Heart right ventricle (tissue), 16 donors: ENCODE measurements at places on chromosomes 2 and 18. TPM values are rescaled to one million over a fixed set of nuclear protein-coding genes. Genes with fewer than 3 reads are reported as not detected.

Gene PCARE
- 0.36 TPM for total RNA-seq

Gene HOXD1
- not detected for total RNA-seq

Gene DUSP19
- 11.7 TPM for total RNA-seq

Gene TXNDC2
- total RNA-seq, result not detected

Gene TMEFF2
- total RNA-seq, result not detected

Gene SCN1A
- total RNA-seq, result 0.75 TPM

Gene SERPINB11
- not detected for total RNA-seq

Gene CYS1
- 2.9 TPM for total RNA-seq

Gene TMEM37
- total RNA-seq, result 1.8 TPM

Gene C2orf78
- total RNA-seq, result not detected

Gene TTC32
- 6.8 TPM for total RNA-seq

Gene PRSS56
- total RNA-seq, result 0.35 TPM

Gene SRSF7
- 45.6 TPM for total RNA-seq

Gene SH3BP4
- 14.2 TPM for total RNA-seq

Gene NAT8
- not detected for total RNA-seq

Gene HDAC4
- 29.9 TPM for total RNA-seq

Gene MDH1B
- 0.97 TPM for total RNA-seq

Gene DNMT3A
- 14.8 TPM for total RNA-seq

Gene MROH2A
- not detected for total RNA-seq

Gene LRP2
- not detected for total RNA-seq

Gene DCDC2C
- not detected for total RNA-seq

Gene CTNNA2
- not detected for total RNA-seq

Gene UGT1A6
- total RNA-seq, result not detected

Gene C1QL2
- not detected for total RNA-seq

Gene SLC38A11
- total RNA-seq, result 0.69 TPM

Gene DSEL
- total RNA-seq, result 2.5 TPM

Gene MAPK4
- total RNA-seq, result 29.6 TPM

Gene TMEM131
- 34.3 TPM for total RNA-seq

Gene DPY30
- total RNA-seq, result 42.3 TPM

Gene HOXD12
- total RNA-seq, result not detected

Gene CRACDL
- total RNA-seq, result 3.6 TPM

Gene CNTNAP5
- not detected for total RNA-seq

Gene KLHL30
- 28.5 TPM for total RNA-seq

Gene ADAM23
- total RNA-seq, result 54.6 TPM

Gene LRP1B
- total RNA-seq, result 0.05 TPM

Gene SERPINB13
- total RNA-seq, result not detected

Gene SERPINB10
- not detected for total RNA-seq

Gene ZNF516
- 16.7 TPM for total RNA-seq

Gene WIPF1
- 12.4 TPM for total RNA-seq

Gene DUSP2
- 6.8 TPM for total RNA-seq

Gene UCN
- 1.9 TPM for total RNA-seq

Gene DSG1
- 1.8 TPM for total RNA-seq

Gene MC2R
- total RNA-seq, result not detected

Gene DTNA
- 191 TPM for total RNA-seq

Gene CCDC74A
- total RNA-seq, result 1.7 TPM

Gene TEX44
- not detected for total RNA-seq

Gene LTBP1
- 72.8 TPM for total RNA-seq

Gene RTKN
- 9.3 TPM for total RNA-seq

Gene EDAR
- not detected for total RNA-seq

Gene COL4A3
- total RNA-seq, result 1.2 TPM

Gene RNU2-63P
- not detected for total RNA-seq

Gene SPATA3
- total RNA-seq, result not detected

Gene PROM2
- 1.3 TPM for total RNA-seq

Gene MERTK
- total RNA-seq, result 3.3 TPM

Gene SLC14A1
- total RNA-seq, result 11.7 TPM

Gene CD8B2
- total RNA-seq, result 0.12 TPM

Gene NOSTRIN
- total RNA-seq, result 5.0 TPM

Gene SANBR
- 5.5 TPM for total RNA-seq

Gene RAB10
- 104 TPM for total RNA-seq
